ENCODE measurements at places on chromosomes 11 and 22. TPM values are rescaled to one million over a fixed set of nuclear protein-coding genes. Genes with fewer than 3 reads are reported as not detected.

- no peak for DNase-seq
Measured at GRCh38 chr22:30996462-30996861, 27.4 kb downstream of the TUG1 start.

DNA sequence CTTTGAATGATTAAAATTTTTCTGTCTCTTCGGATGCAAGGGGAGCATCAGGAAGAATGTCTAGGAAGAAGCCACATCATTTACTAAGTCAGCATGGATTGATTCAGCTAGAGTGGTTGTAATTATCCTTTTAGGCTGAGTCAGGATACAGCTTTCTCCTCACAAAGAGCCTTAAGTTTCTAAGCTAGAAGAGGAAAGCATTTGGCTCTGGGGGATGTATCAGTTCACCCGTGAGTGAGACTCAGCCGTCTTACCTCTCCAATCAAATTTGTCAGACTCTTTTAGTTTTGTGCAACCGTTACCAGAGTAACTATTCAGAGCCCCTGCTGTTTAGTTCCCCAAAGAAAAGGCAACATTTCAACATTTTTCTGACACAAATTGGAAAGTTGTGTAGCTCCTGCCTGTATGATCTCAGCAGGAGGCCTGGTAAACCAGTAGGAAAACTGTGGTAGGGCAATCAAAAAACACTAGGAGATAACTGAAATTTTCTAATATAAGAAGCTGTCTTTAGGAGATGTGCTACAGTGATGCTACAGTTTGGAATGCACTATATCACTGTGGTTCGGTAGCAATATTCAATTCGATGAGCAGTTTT lies 432.4 kb upstream of the LUZP2 start:
- no peak for DNase-seq

DNA sequence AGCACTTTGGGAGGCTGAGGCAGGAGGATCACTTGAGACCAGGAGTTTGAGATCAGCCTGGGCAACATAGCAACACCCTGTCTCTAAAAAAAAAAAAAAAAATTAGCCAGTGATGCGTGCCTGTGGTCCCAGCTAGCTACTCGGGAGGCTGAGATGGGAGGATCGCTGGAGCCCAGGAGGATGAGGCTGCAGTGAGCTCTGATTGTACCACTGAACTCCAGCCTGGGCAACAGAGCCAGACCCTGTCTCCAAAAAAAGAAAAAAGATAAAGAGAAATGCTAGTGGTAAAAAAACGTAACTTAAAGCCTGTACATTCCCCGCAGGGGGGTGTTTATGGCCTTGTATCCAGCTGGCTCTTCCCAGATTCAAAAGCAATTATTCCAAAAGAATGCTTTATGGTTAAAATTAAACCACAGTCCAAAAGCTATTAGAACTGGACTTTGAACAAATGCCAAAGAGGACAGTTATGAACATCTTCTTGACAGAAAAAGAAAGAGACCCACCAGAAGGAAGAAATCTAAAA lies 16.4 kb upstream of the SNX32 start:
- no peak for DNase-seq

DNA sequence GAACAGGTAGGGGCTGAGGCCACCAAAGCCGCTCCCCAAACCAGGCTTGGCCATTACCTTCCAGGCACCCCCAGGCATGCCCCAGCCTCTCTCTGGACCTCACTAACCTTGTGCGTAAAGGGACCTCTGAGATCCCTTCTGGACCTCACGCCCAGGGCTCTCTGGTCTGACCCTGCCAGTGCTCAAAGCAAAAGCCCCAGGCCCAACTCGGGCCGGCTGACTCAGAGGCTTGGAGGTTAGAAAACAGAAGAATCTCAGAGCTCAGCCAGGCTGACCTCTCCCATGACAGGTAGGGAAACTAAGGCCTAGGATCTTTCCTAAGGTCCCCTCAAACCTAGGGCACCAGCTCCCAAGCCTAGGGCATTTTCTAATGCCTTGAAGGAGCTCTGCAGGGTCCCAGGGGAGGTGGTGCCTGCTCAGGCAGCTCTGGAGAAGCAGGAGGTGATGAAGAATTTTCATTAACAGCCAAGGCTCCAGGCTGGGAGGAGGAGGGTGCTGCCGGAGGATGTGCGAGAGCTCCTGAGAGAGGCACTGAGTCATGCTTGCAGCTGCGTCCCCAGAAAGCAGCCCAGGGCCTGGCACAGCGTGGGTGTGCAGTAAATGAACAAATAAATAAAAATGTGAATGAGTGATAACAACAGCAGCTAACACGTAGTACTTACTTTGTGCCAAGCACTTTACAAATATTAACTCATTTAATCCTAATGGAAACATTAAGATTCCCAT lies 25.6 kb downstream of the ARRB1 start:
- no peak for DNase-seq

DNA sequence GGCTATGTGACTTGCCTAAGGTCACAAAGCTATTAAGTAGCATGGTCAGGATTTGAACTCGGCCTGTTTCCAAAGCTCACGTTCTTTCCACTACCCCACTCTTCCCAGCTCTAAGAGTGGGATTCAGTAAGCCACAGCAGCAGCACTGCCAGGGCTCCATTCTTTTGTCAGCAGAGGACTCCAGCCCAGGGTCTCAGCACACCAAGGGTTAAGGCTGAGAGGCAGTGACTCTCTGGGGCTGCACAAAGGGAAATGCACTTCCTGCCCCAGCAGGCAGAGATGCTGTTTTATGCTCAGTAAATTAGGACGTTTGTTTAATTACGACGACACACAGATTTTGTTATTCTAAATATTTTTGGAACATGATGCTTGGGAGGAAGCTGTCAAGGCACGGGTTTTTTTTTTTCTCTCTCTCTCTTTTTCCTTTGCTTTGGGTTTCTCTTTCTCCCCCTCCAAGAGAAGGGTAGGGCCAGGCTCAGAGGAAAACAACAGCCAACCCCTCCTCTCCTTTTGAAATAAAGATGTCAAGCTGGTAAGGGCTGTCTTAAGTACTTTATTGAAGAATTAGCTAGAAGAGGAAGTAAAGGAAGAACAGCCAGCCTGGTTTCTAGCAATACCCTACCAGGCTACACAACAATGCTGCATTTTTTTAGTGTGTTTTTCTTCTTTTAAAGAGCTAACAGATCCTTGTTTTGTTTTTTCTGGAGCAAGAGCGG lies 2.8 kb downstream of the MYH9 start:
- DNase-seq: peak; percentile 39

- DNase-seq: no peak
Measured at GRCh38 chr11:19193916-19194315, 7.9 kb downstream of the CSRP3 start.

DNA sequence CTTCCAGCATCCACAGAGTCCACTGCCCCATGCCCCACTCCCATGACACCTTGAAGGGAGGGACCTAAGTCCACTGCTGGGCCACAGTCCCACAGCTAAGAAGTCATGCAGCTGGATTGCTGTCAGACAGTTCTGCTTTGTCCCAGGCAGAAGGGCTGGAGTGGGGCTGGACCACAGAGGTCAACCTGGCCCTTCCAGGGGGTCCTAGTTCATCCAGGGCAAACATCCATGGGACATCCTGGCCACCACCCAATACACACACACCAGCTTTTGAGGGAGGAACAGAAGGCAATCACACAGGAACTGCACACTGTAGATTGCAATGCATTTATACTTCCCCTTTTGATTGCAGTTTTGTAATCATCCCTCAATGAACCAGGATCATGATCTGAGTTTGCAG lies 11.3 kb upstream of the APOL4 start:
- DNase-seq: no peak

- DNase-seq: no peak
Measured at GRCh38 chr22:36891646-36892045, 21.8 kb upstream of the CSF2RB start.

GRCh38 chr22:41915035-41915785 lies at the start of gene SHISA8:
Gene SHISA8 (minus strand): TSS chr22:41915074. CDS start chr22:41914667, 407 bp downstream.
- DNase-seq: peak; percentile 75

DNA sequence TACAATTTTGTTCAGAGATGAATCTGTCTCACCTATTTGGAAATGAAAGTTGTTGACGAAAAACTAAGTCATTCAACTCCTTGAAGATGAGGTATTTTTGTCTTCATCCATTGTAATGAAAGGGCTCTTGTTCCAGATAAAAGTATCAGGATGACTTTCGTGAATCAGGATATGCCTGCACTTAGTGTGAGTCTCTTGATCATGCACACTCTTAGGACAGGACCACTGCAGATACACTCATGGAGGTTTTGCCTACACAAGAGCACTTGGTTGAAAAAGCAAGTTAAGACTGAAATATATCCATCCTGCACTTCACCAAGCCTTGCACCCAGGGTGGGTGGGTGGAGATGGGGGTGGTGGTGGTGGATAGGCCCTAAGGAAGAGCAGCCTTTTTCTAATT lies 120.8 kb upstream of the MTMR2 start:
- DNase-seq: no peak

GRCh38 chr11:10108915-10109680 lies 184.9 kb downstream of the SBF2 start:
- peak; percentile 80 for DNase-seq

DNA sequence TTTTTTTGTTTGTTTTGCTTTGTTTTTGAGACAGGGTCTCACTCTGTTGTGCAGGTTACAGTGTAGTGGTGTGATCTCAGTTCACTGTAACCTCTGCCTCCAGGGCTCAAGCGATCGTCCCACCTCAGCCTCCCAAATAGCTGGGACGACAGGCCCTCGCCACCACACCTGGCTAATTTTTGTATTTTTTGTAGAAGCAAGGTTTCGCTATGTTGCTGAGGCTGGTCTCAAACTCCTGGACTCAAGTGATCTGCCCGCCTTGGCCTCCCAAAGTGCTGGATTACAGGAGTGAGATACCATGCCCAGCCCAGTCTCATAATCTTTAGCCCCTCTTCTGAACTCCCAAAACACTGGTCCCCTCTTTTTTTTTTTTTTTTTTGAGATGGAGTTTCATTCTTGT lies 50.6 kb downstream of the KCNJ4 start:
- no peak for DNase-seq

- peak; percentile 24 for DNase-seq
Measured at GRCh38 chr11:62497132-62497801, 49.3 kb downstream of the AHNAK start.

DNA sequence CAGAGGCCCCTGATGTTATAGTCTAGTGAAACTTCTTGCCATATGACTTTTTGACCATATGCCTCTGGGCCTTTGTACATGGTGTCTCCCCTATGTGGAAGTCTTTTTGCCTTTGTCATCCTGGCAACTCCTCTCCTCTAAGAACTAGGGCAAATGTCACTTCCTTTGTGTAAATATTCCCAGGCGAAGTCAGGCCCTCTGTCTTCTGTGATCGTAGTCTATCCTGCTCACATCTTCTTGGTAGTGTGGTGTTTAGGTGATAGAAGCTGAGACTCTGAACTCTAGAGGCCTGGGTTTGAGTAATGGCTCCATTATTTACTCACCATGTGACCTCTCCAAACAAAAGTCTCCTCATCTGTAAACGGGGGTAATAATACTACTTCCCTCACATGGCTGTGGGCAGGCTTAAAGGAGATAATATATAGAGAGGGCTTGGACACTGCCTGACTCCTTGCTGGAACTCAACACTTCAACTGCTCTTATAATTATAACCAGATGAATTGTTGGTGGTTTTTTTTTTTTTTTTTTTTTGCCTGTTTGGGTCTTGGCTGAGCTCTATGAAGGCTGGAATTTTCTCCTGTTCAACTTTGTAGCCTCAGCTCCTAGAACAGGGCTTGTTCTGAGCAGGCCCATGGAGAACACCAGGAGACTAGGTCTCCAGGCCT lies 43.8 kb downstream of the INSC start:
- no peak for DNase-seq

GRCh38 chr11:116117331-116118137 lies 613.3 kb upstream of the CADM1 start:
- no peak for DNase-seq

DNA sequence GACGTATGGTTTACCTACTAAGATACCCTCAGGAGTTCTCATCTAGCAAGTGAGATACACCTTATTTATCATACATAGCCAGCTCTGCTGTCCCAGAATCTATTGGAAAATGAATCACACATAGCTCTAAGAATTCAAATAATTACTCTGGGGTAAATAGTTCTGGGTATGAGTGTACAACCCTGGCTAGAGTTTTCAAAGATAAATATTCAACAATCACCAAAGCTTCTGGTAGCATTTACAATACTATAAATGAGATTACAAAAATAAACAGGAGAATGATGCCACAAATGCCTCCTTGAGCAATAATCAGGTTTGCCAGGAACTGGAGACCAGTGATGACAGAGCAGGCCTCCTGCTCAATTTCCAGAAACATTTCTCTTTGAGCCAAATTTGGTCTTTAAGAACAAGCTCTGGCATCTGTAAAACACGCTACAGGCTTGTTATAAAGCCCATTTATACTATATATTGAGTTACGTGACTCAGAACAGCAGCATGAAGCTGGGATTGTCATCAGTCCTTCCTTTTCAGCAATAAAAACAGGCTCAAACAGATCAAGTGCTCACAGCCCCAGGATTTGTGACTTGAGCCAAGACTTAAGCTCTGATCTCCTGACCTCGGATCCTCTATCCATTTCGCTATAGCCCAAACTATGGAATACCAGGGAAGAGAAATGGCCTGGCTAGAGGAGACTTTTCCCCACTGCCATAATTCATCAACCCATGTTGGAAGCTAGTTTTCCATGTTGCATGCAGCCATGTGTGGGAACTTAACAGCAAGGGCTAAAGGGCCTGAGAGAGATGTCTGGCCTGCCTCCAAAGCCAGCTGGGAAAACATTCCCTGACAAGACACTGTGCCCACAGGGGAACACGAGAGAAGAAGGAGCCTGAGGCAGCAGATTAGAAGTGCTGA lies 19.7 kb downstream of the RAB30 start:
- DNase-seq: peak; percentile 73

DNA sequence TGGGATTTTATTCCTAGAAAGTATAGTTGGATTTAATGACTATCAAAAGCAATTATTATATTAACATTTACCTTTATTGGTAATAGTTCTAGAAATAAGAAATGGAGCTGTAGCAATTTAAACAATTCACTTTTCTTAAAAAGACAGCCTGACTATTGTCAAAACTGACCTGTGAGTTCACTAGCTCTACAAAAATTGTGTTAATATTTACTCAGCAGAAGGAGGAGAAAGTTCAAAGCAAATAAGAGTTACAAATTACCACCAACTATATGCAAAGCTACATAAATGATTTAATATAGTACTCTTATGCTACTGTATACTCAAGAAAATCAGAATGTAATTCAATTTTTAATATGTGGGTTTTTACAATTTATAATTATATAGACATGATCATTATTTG lies 310.0 kb downstream of the DCDC1 start:
- DNase-seq: no peak

- DNase-seq: no peak
Measured at GRCh38 chr22:38795569-38795968, 1.6 kb upstream of the DNAL4 start.

OR6T1 gene
- not detected for total RNA-seq

KRTAP5-8 gene
- not detected for total RNA-seq

B4GALNT4 gene
- 22.9 TPM for total RNA-seq

KRTAP5-1 gene
- total RNA-seq: not detected

RTN4RL2 gene
- total RNA-seq: 0.21 TPM

ZNRF3 gene
- total RNA-seq: 12.4 TPM

OR2AG2 gene
- total RNA-seq: not detected

CYB5R2 gene
- total RNA-seq: 4.9 TPM

Measured in tongue (tissue), 3 donors.